Nephron progenitor cell (in vitro differentiated cells): ENCODE measurements at places on chromosomes 2 and 18.

DNA sequence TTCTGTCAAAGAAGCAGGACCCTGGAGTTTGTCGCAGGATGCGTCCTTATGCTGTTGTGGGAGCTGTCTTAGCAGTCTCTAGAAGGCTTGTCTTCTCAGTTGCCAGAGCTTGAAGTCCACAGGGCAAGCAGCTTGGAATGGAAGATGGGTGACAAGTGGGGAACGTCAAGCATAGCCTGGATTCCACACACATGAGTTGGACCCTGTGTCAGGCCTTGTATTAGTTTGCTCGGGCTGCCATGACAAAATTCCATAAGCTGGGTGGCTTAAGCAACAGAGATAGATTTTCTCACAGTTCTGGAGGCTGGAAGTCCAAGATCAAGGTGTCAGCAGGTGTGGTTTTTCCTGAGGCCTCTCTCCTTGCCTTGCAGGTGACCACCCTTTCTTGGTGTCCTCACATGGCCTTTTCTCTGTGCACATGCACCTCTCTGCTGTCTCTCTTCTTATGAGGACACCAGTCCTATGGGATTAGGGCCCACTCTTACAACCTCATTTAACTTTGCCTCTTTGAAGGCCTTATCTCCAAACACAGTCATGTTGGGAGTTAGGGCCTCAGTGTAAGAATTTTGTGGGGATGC lies 51.3 kb downstream of the THNSL2 start:
- DNase-seq: no peak

- no peak for DNase-seq
Measured at GRCh38 chr2:2413525-2413924, 82.5 kb upstream of the MYT1L start.

- no peak for DNase-seq
Measured at GRCh38 chr2:67463810-67464209, 66.7 kb downstream of the ETAA1 start.

GRCh38 chr18:52288403-52289004 lies 51.5 kb upstream of the DCC start:
- DNase-seq: peak; percentile 62

DNA sequence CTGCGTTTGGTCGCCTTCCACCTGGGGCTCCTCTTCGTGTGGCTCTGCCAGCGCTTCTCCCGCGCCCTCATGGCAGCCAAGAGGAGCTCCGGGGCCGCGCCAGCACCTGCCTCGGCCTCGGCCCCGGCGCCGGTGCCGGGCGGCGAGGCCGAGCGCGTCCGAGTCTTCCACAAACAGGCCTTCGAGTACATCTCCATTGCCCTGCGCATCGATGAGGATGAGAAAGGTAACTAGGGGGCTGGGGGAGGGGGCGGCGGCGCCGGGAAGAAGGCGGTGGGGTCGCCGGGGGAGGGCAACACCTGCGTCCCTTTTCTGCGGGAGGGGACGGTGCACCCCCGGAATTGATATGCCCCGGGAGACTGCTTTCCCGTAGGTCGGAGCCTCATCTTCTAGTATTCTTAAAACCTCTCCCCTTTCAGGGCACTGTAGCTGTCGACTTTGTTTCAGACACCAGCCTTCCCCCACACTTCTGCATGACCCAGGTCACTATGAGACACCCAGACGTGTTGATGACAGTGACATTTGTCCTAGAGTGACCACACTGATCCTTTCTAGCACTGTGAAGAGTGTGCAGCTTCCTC lies 755 bp downstream of the SPAST start:
- DNase-seq: no peak

GRCh38 chr2:48948400-48949125 lies 193.0 kb upstream of the LHCGR start:
- no peak for DNase-seq

- no peak for DNase-seq
Measured at GRCh38 chr2:17667898-17668297, 85.7 kb downstream of the SMC6 start.

- DNase-seq: no peak
Measured at GRCh38 chr2:68745006-68745405, 10.4 kb downstream of the ARHGAP25 start.

DNA sequence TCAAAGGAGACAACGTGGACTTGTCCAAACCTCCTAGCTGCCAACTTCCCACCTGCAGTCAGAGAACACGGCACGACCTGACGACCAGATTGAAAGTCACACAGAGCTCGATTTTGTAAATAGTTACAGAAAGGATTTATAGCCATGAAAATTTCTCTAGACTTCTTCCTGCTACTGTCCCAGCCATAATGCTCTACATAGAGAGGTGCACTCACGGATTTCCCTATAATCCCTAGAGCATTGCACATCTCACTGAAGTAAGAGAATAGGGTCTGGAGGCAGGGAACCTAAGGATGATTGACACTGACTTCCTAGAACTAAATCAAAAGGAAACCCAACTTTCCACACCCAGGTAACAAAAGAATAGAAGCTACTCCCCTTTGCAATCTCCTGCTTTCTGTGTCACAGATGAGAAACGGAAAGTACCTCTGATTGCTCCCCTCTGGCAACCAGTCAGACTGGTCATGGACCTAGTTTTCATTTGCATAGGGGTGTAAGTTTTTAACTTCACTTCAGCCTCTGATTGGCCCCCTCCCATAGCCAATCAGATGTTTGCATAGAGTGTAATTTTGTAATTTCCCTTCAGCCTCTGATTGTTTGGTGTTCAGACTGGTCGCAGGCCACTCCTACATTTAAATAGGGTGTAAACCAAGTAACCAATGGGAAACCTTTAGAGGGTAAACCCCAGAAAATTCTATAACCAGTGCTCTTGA lies 58.6 kb upstream of the FBXO11 start:
- no peak for DNase-seq

- no peak for DNase-seq
Measured at GRCh38 chr2:40428439-40428838, 23.5 kb downstream of the SLC8A1 start.

DNA sequence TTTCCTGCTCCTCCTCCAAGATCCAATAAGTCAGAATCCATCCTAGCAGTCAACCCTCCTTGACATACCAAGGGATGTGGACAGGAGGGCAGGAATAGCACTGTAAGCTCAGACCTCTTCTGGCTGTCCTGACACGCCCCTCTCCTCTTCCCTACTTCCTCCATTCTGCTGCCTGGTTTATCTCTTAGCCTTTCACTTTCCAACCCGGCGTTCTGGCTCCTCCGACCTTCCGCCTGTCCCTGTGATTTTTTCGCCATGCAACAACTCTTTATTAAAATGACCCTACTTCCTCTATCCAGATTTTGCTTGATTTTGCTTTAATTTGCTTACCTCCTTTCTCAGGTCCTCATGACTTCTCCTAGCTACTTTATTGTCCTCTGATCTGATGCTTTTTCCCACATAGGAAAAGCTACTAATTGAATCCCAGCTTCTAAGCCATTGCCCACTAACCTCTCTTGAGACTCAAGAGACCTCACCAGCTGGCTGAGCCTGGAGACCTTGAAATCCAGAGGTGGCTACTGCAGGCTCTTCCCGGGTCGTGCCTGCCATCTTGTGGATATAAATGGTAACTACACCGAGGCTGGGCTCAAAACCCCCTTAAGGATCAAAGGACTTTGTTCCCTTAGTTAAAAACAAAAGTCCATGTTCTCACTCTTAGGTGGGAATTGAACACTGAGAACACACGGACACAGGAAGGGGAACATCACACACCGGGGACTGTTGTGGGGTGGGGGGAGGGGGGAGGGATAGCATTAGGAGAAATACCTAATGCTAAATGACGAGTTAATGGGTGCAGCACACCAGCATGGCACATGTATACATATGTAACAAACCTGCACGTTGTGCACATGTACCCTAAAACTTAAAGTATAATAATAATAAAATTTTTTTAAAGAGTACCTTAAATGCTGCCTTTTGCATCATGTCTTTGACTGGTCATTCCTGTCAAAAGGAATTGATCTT lies 139.4 kb downstream of the AKAIN1 start:
- peak; percentile 76 for DNase-seq

DNA sequence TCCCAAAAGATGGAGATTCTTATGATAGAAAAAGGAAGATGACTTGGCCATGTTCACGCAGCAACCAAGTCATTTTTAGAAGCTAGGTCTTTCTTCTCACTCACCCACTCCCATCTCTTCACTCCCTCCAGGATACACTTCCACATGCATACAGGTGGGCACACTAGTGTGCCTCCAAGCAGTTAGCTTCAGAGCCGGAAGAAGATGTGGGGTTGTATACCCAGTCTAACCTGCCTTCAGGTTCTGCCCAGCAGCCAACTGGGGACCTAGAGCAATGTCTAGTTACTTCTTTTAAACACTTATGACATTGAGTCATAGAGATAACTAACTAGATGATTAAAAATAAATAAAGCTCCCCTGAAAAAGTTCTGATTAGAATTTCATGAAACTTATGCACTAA lies 21.8 kb upstream of the TANK start:
- no peak for DNase-seq

DNA sequence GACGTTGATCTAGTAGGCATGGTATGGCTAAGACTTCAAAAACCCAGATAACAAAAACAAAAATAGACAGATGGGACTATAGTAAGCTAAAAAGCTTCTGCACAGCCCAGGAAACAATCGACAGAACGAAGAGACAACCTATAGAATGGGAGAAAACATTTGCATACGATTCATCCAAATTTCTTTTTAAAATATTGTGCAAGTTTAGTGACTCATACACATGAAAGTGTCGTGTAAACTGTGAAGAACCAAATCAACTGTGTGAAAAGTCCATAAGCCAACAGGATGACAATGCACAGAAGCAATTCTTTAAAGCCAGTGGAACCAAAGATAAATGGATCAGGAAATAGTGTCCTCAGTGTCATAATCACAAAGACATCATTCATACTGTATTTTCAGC lies 671.1 kb downstream of the RNF144A start:
- no peak for DNase-seq

- DNase-seq: no peak
Measured at GRCh38 chr2:54394392-54394791, 61.7 kb upstream of the SPTBN1 start.

GRCh38 chr2:27184115-27184514 lies 27.7 kb upstream of the ATRAID start:
- DNase-seq: no peak

GRCh38 chr2:224584785-224585210 lies 365 bp downstream of the CUL3 start:
- DNase-seq: no peak

DNA sequence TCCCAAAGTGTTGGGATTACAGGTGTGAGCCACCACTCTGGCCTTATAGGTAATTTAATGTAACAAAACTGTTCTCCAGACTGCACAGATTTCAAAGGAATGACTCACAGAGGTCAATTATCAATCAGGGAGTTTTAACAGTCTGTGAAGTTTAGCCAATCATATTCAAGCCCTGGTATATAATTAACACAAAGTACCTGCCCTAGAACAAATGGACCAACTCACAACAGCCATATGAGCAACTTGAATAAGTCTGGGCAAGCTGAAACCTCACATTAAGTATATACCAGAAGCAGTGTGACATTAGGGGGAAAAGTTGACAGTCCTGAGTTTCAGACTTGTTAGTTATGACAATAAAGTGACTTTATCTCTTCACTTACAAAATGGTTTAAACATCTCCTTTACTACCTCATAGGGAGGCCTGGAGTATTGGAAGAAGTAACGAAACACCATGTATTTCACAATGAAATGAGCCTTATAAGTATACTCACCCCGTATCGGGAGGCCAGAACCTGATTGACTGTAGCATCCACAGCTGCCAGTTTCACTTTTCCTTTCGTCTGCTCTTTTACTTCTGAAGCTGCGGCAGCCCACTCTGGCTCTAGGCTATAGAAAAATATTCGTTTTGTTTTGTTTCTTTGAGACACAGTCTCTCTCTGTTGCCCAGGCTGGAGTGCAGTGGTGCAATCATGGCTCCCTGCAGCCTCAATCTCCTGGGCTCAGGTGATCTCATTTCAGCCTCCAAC lies 22.2 kb downstream of the PDIA6 start:
- no peak for DNase-seq

GRCh38 chr2:203708846-203709396 lies 2.5 kb downstream of the CD28 start:
- no peak for DNase-seq

GRCh38 chr2:118148133-118148532 lies 59.9 kb downstream of the INSIG2 start:
- no peak for DNase-seq

DNA sequence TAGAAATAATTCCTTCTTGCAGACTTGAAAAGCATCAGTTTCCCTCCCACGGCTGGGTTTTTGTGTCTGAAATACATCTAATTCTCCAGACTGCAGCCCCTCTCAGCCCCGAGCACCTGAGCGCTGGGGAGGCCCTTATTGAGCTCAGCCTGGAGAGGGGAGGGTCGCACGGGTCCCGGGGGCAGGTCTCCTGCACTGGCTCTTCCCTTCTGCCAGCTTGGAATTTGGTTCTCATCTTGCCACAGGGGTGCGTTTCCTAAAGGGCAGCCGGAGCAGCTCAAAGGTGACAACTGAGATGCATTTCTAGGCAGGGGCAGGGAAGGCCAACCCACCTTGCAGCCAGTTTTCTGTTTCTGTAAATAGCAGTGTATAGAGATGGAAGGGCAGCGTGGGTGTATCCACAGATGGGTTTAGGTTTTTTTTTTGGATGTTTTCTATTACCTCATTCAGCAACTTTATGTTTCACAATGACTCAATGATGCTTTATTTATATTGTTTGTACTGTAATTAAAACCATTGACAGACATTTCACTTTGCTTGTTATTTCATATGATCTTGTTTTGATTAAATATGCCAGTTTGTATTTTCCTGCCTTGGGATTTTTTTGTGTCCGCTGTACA lies 37.0 kb downstream of the GBX2 start:
- no peak for DNase-seq

DNA sequence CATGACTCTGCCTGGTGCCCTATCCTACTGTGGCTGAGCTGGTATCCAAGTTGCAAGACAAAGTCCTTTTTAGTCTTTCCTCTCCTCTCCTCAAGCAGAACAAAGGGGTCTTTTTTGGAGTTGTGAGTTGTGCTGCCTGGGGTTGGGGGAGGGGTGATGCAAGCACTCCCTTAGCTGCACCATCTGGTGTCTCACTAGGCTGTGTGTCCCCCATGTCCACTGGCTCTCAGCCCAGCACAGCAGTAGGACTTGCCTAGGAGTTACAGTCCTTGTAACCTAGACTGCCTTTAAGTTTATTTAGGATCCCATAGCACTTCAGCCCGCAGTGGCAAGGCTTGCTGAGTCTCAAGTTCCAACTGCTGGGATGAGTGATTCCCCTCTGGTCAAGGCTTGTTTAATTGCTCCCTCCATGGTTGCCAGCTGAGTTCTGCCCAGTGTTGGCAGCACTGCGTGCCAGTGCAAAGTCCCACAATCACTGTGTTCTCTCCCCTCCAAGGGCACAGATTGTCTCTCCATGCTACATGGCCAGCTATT lies 13.2 kb upstream of the ILKAP start:
- DNase-seq: no peak

DNA sequence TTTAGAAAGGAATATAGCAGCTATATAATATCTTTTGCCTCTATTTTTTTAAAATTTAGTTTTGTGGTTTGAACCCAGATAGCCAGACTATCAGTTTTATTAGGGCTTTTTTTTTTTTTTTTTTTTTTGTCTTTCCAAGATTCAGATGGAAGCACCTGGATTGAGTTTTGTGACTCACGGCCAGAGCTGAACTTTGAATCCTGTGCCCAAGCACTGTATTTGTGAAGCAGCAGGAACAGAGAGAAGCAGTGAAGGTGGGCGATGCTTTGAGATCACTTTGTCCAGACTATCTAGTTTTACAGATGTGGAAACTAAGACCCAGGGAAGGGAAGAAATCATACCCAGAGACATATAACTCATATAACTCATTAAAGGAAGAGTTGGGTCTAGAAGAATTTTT lies 33.9 kb downstream of the RPL37A start:
- DNase-seq: no peak
